ENCODE measurements at places on chromosomes 2 and 18.

- no peak for DNase-seq
Measured at GRCh38 chr2:29502460-29502911, 387.3 kb downstream of the CLIP4 start.

DNA sequence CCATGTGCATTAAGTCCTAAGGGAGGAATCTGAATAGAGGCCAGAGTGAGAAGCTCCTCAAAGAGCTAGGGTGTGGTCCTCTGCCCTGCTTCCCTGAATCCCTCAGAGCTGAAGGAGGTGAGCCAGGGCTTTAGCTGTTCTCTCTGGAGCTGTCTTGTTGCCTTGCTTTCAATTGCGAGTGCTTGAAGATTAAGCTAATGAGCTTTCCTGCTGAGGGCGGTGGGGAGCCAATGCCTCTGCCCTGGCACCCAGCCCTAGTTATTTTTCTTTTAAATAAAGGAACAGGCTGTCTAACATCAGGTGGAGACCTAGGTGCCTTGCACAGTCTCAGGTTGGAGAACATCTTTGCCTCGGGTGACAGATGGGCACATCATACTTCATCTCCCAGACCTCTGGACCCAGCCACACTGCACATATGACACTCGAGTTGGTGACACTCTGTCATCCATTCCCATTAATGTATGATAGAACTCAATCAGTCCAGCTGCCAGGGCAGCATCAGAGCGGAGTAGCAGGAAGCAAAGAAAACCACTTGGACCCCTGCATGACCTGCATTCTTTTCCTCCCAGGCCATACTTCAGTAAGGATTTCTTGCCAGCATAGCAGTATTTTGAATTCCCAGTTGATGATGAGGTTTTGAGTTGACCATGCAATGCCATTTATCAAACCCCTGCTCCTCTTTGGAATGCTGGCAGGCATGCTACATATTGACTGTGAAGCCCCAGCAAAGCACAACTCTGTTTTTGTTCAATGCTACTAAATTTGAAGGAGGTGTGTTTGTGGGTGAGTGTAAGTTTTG is 292.7 kb downstream of the RNF144A start:
- DNase-seq: no peak

DNA sequence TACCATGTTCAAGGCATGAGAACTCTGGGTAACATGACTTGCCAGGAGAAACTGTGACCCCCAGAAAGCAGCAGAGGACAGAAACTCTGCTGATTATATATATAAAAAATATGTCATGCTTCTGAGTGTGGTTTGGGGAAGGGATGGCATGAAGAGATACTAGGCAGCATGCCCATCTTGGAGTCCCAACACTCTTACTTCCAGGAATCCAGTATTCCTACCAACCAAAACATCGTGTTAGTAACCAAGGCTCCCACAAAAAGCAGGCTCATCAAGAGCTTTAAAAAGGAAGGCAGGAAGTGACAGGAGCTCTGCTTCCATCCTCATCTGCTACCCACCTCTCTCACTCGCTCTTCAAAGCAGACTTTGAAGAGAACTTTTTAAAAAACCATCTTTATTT is 31.6 kb upstream of the TWIST2 start:
- DNase-seq: no peak

DNA sequence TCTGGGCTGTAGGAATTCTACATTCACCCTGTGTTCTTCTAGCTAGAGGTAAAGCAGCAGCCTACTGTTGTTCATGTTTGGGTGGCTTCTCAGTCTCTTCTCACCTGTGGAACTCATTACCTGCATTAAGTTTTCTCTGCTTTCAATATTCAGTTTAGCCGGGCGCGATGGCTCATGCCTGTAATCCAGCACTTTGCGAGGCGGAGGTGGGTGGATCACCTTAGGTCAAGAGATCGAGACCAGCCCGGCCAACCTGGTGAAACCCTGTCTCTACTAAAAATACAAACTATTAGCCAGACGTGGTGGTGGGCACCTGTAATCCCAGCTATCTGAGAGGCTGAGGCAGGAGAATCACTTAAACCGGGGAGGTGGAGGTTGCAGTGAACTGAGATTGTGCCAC is 139.8 kb upstream of the UBE2E3 start:
- DNase-seq: no peak

DNA sequence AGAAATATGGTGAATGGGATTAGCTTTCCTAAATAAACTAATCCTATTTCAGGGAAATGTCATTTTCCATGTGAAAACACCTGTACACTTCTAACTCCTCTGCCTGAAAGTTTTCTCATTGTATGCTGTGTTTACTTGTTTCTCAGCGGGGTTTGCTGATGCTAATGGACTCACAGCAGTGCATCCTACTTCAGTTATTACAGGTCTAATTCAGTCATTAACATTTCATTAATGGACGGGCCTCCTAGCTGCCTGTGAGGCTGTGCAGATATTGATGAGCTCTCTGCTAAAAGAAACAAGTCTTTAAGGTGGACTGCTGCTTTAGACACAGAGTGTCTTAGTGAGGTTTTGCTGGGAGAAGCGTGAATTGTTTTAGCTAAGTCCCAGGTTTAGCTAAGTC is 1342.0 kb upstream of the ZEB2 start:
- no peak for DNase-seq

- DNase-seq: no peak
Measured at GRCh38 chr2:113784823-113785744, 28.6 kb upstream of the SLC35F5 start.

DNA sequence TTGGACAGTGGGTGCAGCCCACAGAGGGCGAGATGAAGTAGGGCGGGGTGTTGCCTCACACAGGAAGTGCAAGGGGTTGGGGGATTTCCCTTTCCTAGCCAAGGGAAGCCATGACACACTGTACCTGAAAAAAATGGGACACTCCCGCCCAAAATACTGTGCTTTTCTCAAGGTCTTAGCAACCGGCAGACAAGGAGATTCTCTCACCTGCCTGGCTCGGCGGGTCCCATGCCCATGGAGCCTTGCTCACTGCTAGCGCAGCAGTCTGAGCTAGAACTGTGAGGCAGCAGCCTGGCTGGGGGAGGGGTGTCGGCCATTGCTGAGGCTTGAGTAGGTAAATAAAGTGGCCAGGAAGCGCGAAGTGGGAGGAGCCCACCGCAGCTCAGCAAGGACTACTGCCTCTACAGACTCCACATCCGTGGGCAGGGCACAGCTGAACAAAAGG is 244.7 kb downstream of the NBAS start:
- DNase-seq: peak; percentile 8

GRCh38 chr18:66931010-66931409 is 327.1 kb upstream of the CDH19 start:
- DNase-seq: no peak

DNA sequence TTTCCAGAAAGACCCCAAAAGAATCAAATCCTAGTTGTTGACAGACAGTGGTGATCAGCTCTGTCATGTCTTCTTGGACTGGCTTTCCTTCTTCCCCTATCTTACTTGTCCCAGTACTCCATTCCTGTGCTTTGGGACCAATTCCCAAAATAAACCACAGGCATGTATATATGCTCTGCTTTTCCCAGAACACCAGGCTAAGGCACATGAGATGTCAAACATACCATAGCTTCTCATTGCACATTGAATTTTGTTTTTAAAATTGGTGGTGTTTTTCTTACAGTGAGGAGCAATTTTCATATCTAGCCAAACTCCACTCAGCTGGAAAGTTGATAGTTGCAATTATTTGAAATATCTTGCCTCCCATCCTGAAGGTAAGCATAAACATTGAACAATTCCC is 88.9 kb upstream of the RGPD4 start:
- DNase-seq: no peak

GRCh38 chr2:78541451-78542267 is 483.8 kb upstream of the REG3G start:
- DNase-seq: no peak

DNA sequence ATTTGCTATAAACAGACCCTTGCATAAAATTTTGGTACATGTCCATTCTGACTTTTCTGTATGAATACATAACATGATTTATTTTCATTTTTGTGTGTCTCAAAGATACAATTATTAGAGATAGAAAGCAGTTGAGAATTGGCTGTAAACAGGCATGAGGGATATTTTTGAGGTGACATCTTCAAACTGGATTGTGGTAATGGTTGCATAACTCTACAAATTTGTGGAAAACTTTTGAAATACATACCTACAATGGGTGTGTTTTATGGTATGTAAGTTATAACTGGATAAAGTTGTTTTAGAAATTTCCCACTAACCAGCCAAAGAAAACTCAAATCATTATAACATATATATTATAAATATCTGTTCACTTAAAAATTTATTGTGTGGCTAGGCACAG is 39.6 kb downstream of the GREB1L start:
- DNase-seq: no peak

DNA sequence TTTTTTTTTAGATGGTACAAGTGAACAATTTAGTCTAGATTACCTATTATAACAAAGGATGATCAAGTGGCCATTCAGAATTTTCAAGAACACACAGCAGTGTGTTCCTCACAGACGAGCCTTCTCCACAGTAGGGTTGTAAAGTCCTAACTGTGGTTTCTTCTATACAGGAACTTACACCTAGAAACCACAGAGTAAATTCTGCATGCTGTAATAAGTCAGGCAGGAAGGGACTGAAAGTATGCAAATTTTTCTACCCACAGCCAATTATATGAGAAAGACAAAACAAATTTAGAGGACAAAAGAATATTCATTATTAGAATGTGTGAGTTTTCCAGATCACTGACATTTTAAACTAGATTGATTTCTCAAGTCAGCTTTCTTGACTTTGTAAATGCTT is 99.5 kb downstream of the RBMS1 start:
- DNase-seq: no peak

GRCh38 chr2:145753966-145754365 is 1234.0 kb upstream of the ZEB2 start:
- no peak for DNase-seq

DNA sequence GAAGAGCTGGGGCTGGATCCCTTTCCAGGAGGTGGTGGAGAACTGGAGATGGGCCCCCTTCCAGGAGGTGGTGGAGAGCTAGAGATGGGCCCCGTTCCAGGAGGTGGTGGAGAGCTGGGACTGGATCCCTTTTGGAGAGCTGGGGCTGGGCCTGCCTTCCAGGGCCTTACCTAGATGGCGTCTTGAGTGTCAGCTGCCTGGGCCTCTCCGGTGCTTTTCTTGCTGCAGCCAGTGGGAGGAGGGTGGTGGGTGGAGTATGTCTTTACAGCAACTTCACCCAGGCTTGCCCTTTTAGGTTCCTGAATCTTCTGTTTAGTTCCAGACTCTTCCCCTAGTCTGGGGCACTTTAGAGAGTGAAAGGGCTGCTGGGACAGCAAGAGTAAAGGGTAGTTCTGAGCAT is 19.1 kb upstream of the TXNDC2 start:
- DNase-seq: no peak

DNA sequence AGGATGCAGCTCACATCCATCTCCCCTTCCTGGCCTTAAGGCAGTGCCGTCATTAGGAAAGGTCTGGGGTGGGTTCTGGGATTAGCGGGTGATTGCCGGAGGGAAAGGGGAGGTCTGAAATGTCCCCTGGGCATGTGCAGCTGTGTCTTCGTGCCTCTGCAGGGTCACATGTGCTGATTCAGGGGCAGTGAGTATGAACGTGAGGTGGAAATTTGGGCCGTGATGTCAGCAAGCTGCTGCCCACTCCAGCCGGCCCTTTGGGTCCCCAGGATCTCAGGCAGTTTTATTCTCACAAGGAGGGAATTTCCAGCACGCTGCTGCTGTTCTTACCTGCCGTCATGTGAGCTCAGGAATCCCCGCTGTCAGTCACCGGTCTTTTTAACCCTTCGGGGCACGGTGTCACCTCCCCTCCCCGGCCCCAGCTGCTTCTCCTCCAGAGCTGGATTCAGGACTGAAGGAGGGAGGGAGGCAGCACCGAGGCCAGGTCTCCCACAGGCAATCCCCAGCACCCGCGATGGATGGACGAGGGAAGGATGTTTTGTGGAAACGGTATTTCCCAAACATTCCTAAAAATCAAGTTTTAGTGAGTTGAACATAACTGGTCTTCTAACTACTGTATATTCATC is 23.5 kb downstream of the GPR35 start:
- DNase-seq: no peak

- no peak for DNase-seq
Measured at GRCh38 chr2:106115250-106115649, 78.9 kb downstream of the UXS1 start.

GRCh38 chr2:145599756-145600155 is 1079.8 kb upstream of the ZEB2 start:
- no peak for DNase-seq

DNA sequence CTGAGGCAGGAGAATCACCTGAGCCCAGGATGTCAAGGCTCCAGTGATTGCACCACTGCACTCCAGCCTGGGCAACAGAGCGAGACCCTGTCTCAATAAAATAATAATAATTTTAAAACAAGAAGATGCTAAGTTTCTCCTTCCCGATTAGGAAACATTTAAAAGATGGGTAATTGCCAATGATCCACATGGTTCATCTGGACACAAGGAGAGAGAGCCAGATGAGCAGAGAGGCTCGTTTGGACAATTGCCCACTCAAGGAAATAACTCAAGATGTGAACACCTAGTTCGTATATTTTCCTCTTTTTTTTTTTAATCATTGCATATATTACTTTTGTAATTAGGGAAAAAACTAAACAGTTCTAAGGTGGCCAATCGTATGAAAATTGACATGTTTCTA is 3.6 kb upstream of the ACTG2 start:
- no peak for DNase-seq

- no peak for DNase-seq
Measured at GRCh38 chr2:218378053-218378452, 4.0 kb upstream of the SLC11A1 start.

GRCh38 chr2:170340693-170341068 is 162.7 kb downstream of the MYO3B start:
- DNase-seq: no peak

GRCh38 chr2:215817046-215817445 is 196.3 kb downstream of the MREG start:
- DNase-seq: no peak

GRCh38 chr2:226766352-226767055 is 33.1 kb downstream of the IRS1 start:
- no peak for DNase-seq

GRCh38 chr2:73870084-73870483 is 22.7 kb upstream of the ACTG2 start:
- DNase-seq: no peak

DNA sequence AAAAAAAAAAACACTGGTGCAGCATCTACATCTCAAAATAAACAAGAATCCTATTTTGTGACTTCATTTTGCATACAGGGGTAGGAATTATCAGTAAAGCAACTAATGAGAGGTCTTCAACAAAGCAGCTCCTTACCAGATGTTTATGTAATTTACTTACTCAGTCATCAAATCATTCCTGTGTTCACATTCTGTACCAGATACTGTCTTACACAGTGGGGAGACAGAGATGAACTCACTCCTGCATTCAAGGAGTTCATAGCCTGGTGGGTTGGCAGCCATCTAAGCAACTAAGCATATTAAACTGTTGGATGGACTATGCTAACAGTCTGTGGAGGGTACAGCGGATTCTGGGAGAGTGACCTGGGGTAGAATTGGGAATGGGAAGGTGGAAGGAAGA is 169.0 kb downstream of the OSR1 start:
- DNase-seq: no peak

DNA sequence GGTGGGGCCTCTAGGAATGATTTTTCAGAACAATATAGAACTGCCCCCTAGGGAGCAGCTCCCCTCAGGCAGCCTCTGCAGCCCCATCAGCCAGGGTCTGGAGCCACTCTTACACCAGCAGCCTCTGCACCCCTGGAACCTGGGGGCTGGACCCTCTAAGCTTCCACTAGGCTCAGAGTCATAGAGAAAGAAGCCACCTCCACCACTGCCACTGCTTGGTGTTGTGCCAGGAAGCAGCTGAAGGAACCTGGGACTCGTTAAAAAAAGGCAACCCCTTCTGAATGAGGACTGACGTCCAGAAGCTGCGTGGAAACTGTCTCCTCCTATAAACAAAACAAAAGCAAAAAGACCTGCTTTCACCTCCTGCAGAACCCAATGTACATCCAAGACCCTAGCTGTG is 98.1 kb upstream of the HS6ST1 start:
- no peak for DNase-seq

All from stimulated activated CD8-positive, alpha-beta memory T cell treated with anti-CD3 and anti-CD28 coated beads, Interleukin-15, amount 100 ng/mL, for 48 hours (primary cell).